Stimulated activated CD8-positive, alpha-beta memory T cell treated with anti-CD3 and anti-CD28 coated beads, Interleukin-4, amount 100 ng/mL, for 1 hour (primary cell): ENCODE measurements at places on chromosomes 3 and 15.

DNA sequence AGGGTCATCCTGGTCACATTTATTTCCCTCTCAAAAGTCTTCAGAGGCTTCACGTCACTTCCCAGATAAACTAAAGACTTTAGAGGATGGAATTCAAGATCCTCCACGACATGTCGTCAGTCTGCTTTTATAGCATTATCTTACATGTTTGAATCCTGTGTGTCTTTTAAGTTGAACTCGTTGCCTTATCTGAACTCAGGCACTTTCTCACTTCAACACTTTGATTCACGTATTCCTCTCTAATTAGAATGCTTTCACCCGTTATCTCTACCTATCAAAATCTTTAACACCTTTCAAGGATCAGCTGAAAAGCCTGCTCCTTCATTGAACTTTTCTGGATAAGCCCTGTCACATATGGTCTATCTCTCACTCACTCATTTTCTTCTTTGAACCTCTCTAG, 97.1 kb downstream of the MAP2K5 start:
- no peak for DNase-seq

GRCh38 chr3:128294999-128295468, 141.8 kb downstream of the EEFSEC start:
- no peak for DNase-seq

GRCh38 chr3:17432236-17432635, 310.2 kb downstream of the TBC1D5 start:
- no peak for DNase-seq

DNA sequence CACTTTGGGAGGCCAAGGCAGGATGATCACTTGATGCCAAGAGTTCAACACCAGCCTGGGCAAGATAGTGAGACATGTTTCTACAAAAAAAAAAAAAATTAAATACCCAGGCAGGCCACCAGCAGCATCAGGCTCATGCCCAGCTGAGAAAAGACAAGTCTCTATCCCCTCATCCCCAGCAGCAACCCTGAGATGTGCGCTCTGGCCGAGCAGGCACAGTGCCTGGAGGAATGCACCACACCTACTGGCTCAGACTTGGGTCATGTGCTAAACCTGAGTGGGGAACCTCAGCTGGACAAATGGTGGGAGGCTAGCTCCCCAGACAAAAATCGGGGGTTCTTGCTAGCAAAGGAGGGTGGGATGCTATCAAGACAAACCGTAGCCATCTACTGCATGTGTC, 10.2 kb upstream of the CCDC174 start:
- DNase-seq = no peak

DNA sequence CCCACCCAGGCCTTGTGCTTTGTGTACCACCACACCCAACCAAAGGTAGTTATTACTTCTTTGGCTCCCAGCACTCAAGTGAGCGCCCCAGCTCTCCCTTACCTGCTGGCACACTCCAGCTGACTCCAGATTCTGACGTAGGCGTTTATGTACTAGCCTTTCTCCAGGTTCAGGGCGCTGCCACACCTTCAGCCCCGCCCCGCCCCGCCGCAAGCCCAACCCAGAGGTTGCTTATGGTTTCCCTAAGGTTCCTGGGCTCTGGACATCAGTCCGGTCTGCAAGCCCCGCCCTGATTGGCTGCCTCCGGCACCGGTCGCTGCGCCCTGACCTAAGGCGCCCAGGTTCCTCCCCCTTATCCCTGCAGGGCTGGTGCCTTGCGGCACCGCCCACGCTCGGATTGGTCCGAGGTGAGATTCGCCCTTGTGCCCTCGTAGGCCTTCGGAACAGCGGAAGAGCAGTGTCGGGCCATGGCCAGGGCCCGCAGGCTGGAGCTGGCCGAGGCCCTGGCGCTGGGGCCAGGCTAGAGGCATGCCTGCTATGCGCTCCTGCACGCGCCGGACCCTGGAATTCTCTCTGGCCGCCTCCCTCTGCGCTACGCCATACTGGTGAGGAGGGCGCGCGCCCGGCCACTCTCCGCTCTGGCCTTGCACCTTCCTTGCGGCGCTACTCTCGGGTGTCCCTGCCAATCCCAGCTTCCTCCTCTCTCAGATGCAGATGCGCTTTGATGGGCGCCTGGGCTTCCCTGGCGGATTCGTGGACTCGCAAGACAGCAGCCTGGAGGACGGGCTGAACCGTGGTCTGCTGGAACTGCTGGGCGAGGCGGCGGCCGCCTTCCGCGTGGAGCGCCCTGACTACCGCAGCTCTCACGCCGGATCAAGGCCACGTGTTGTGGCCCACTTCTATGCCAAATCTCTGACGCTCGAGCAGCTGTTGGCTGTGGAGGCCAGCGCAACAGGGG, 19.8 kb upstream of the NUDT16 start:
- no peak for DNase-seq

GRCh38 chr15:70810916-70811578, 42.9 kb downstream of the LARP6 start:
- no peak for DNase-seq

- DNase-seq = no peak
These were observed 44.1 kb upstream of the UMPS start for GRCh38 chr3:124686028-124686670.

DNA sequence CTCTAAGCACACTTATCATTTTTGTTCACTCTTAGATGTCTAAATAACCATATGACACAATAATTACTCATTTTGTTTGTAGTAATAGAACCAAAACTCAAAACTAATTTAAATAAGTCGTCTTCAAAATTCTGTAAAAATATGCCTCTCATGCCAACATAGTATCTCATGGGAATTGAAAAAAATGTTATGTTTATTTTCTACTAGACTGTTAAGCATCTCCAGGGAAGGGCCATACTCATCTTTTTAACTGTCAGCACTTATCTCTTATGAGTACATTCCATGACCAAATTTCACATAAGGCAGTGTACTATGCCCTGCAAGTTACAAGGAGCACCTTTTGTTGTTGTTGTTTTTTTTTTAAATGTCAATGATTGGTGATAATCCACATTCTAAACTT, 18.3 kb upstream of the USF3 start:
- no peak for DNase-seq
